Naive thymus-derived CD4-positive, alpha-beta T cell (primary cell): ENCODE measurements at places on chromosomes 12 and 14. TPM values are rescaled to one million over a fixed set of nuclear protein-coding genes. Genes with fewer than 3 reads are reported as not detected.

The PDE3A gene
- polyA plus RNA-seq: not detected

GRCh38 chr12:52076811-52077210 is 2.7 kb upstream of the SMIM41 start:
- DNase-seq: no peak

The DTX3 gene
- 5.3 TPM for polyA plus RNA-seq

DNA sequence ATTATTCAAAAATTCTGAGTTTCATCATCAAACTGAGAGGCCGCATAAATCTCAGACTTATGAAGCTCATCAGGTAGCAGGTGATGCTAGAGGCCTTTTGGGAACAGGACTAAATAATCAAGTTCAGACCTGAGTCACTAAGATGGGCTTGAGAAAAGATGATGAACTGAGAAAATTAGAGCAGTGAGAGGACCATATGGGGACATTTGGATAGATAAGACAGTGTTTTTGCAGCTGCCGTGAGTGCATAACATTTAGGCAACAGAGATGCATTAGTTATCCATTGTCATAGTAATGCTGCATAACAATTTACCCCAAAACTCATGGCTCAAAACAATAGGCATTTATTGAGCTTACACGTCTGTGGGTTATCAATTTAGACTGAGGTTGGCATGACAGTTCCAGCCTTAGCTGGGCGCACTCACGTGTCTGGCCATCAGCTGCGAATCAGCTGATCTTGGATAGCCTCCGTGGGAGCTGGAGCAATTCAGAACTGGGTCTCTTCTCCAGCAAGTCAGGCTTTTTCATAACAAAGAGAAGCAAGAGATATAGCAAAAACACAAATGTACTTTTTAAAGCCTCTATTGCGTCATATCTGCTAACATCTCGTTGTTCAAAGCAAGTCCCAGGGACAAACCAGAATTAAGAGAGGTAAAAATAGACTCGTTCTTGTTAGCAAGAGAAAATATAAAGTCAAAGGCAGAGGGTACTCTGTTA is 72.8 kb downstream of the CAPZA3 start:
- DNase-seq: no peak

The TMPRSS12 gene
- not detected for polyA plus RNA-seq

- peak; percentile 50 for DNase-seq
These were observed 33.2 kb downstream of the ZNF664 start for GRCh38 chr12:124006085-124006845.
